Heart right ventricle (tissue), 16 donors: ENCODE measurements at places on chromosomes 7 and 10. TPM values are rescaled to one million over a fixed set of nuclear protein-coding genes. Genes with fewer than 3 reads are reported as not detected.

Gene CEP55
- 0.51 TPM for total RNA-seq

Gene CALML3
- total RNA-seq = not detected

Gene HEPACAM2
- total RNA-seq = not detected

Gene VWDE
- total RNA-seq = not detected

Gene EIF4EBP2
- total RNA-seq = 76.7 TPM

Gene CALML5
- total RNA-seq = not detected

Gene CALHM3
- total RNA-seq = not detected

Gene FAM204A
- 59.7 TPM for total RNA-seq

Gene PLXNA4
- total RNA-seq = 11.6 TPM

Gene MBL2
- total RNA-seq = not detected

DNA sequence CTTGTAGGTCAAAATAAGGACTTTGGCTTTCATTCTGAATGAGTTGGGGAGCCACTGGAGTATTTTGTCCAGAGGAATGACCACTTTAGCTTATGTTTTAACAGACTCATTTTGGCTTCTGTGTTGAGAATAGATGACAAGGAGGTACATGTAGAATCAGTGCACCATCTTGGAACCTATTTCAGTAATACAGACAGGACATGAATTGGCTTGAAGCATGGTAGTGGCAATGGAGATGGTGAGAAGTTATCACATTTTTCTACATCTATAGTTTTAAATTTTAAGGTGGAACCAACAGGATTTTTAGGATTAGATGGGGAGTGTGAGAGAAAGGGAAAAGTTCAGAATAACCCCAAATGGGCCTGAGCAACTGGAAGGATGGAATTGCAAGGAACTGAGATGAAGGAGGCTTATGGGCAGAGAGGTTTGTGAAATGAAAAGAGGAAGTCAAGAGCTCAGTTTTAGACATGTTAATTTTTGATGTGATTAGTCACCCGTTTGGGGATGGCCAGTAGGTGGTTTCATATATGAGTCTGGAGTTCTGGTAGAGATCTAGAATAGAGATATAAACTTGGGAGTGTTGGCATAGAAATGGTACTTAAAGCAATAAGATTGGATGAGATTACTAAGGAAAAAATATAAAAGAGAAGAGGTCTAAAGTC is 89.2 kb upstream of the JAZF1 start:
- no peaks in the 10 kb centered on the region for H3K27me3 ChIP-seq
- H3K27ac ChIP-seq = no peak overlapping the region
- DNase-seq = no peak
- no peak overlapping the region for H3K4me3 ChIP-seq
- no peaks in the 10 kb centered on the region for H3K36me3 ChIP-seq
- no peaks in the 10 kb centered on the region for H3K4me1 ChIP-seq

- H3K4me1 ChIP-seq = no peaks in the 10 kb centered on the region
- DNase-seq = no peak
- peaks cover 31% of the 10 kb centered on the region for H3K27me3 ChIP-seq
Measured at GRCh38 chr7:43195256-43195655, 82.8 kb downstream of the HECW1 start.

- no peak for DNase-seq
- no peaks in the 10 kb centered on the region for H3K4me1 ChIP-seq
- no peaks in the 10 kb centered on the region for H3K36me3 ChIP-seq
- no peak overlapping the region for H3K4me3 ChIP-seq
- H3K27ac ChIP-seq = no peak overlapping the region
- peaks cover 68% of the 10 kb centered on the region for H3K27me3 ChIP-seq
Measured at GRCh38 chr7:157462840-157463239, 126.0 kb downstream of the DNAJB6 start.

DNA sequence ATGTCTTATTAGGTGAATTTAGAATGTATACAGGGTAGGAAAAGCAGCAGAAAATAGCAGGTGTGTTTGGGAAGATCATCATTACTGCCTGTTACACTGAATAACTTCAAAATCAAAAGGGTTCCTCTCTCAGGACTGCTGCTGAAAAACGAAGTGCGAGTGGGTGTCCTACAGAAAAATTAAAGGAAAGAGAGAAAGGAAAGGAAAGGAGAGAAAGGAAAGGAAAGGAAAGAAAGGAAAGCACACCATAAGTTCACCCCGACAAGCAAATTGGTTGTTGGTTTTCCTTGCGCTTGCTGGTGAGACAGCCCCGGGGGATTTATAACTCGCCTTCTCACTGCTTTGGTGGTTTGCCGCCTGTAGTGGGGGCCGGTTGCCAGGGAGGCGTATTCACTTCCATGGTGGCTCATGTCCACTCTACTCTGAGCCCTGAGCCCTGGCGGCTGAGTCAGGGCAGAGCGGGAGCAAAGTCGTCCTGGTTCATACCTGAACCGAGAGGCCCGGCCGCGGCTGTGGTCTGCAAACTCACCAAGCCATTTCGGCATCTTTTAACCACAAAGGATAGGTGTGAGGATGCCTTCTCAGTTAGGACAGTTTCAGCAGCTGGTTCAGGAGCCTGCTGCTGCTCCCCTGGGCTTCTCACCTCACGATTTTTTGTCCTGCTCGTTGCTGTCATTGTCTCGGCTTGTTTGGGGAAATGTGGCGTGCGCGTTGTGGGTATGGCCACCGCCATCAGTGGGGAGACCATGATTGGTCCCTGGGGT is 26.1 kb downstream of the INPP5A start:
- no peak overlapping the region for H3K4me3 ChIP-seq
- no peak overlapping the region for H3K27ac ChIP-seq
- H3K4me1 ChIP-seq = peaks cover 9% of the 10 kb centered on the region
- DNase-seq = no peak
- H3K27me3 ChIP-seq = no peaks in the 10 kb centered on the region
- no peaks in the 10 kb centered on the region for H3K36me3 ChIP-seq

GRCh38 chr10:81569488-81569887 is 305.5 kb upstream of the NRG3 start:
- H3K36me3 ChIP-seq = no peaks in the 10 kb centered on the region
- no peak overlapping the region for H3K27ac ChIP-seq
- H3K27me3 ChIP-seq = no peaks in the 10 kb centered on the region
- H3K4me3 ChIP-seq = no peak overlapping the region
- no peak for DNase-seq
- H3K4me1 ChIP-seq = no peaks in the 10 kb centered on the region

DNA sequence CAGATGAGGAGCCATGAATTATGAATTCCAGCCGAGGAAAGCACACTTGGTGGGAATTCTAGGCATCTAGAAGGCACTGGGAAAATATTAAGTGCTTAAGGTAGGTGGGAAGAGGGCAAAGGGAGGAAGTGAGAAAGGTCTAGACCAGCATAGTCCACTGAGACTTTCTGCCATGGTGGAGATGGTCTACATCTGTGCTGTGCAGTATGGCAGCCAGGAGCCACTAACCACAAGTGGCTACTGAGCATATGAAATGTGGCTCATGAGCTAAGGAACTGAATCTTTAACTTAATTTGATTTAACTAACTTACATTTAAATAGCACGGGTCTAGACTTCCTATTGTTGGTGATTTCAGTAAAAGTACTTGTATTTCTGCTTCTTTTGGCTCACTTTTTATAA is 82.5 kb upstream of the SEM1 start:
- no peaks in the 10 kb centered on the region for H3K36me3 ChIP-seq
- H3K4me3 ChIP-seq = no peak overlapping the region
- H3K4me1 ChIP-seq = no peaks in the 10 kb centered on the region

GRCh38 chr10:69731184-69731583 is 70.5 kb upstream of the COL13A1 start:
- H3K4me1 ChIP-seq = peaks cover 59% of the 10 kb centered on the region
- H3K27ac ChIP-seq = no peak overlapping the region
- no peak for DNase-seq
- no peak overlapping the region for H3K4me3 ChIP-seq
- H3K27me3 ChIP-seq = no peaks in the 10 kb centered on the region

GRCh38 chr7:117871778-117872538 is 1.3 kb downstream of the CTTNBP2 start:
- peak overlapping the region; percentile 76 for H3K4me3 ChIP-seq
- H3K36me3 ChIP-seq = no peaks in the 10 kb centered on the region
- H3K4me1 ChIP-seq = peaks cover 45% of the 10 kb centered on the region

- H3K4me3 ChIP-seq = no peak overlapping the region
- no peak for DNase-seq
- H3K36me3 ChIP-seq = no peaks in the 10 kb centered on the region
- H3K27ac ChIP-seq = no peak overlapping the region
- H3K27me3 ChIP-seq = no peaks in the 10 kb centered on the region
Measured at GRCh38 chr7:132865366-132866143, 216.3 kb downstream of the CHCHD3 start.

GRCh38 chr7:143214789-143215679 is 6.8 kb upstream of the TAS2R40 start:
- H3K27ac ChIP-seq = no peak overlapping the region
- H3K27me3 ChIP-seq = no peaks in the 10 kb centered on the region
- H3K36me3 ChIP-seq = no peaks in the 10 kb centered on the region
- no peaks in the 10 kb centered on the region for H3K4me1 ChIP-seq

DNA sequence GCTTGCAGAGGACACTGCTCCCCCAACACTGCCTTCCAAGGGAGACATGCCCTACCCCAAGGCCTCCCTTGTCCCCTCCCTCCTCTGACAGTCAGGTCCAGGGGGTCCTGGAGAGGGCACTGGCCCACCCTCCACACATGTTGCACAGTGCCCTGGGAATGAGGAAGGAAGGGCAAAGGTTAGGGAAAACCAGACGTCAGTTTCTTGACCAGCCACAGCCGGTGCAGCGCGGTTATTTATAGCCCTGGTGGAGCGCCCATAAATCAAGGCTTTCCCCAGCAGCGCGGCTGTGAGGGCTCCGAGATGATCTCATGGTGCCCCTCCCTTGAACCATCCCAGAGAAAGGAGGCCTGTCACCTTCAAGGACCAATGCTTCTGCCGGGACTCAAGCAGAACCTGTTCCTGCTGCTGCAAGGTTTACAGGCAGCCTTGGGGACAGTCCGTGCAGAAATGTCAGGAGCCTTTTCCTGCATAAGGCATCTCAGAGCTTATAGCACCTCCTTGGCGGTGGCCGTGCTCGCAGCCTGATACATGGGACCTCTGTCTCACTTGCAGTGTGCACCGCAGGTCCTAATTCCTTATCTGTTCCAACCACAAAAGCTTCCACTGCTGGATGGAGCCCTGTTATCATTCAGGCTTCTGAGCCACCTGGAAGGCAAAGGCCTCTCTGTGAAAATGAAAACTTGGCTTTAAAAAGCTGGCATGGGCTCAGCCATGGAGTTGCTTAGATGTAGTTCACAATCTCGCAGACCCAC is 127.3 kb downstream of the LHPP start:
- H3K4me3 ChIP-seq = no peak overlapping the region
- H3K4me1 ChIP-seq = peaks cover 9% of the 10 kb centered on the region
- no peak overlapping the region for H3K27ac ChIP-seq
- DNase-seq = peak; percentile 68
- H3K36me3 ChIP-seq = no peaks in the 10 kb centered on the region

GRCh38 chr10:17435187-17435586 is 19.2 kb downstream of the ST8SIA6 start:
- H3K4me1 ChIP-seq = peaks cover 3% of the 10 kb centered on the region
- H3K27ac ChIP-seq = no peak overlapping the region
- DNase-seq = no peak
- H3K4me3 ChIP-seq = no peak overlapping the region
- H3K36me3 ChIP-seq = no peaks in the 10 kb centered on the region

DNA sequence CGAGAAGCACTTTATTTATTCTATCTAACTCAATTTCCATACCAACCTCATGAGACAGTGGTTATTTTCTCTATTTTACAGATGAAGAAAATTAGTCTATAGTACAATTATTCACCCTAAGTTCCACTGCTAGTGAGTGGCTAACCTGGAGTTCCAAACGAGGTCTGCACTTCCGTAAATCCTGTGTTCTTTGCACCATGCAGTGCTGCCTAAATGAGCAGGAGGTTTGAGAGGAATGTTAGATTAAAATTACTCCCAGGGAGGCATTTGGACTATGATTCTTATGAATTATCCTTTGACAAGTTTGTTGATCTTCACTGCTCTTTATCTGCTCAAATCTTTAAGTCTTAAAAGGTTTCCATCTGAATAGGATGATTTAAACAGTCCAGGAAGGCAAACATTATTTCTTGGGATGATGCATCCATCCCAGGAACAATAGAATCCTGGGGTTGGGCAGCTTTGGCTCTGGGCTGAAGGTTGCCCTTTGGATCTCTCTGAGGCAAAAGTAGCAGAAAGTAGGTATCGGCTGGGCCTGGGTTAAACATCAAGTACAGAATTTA is 400.8 kb downstream of the REEP3 start:
- DNase-seq = no peak
- no peaks in the 10 kb centered on the region for H3K36me3 ChIP-seq
- no peak overlapping the region for H3K27ac ChIP-seq
- no peaks in the 10 kb centered on the region for H3K4me1 ChIP-seq
- H3K4me3 ChIP-seq = no peak overlapping the region

- no peak for DNase-seq
- no peaks in the 10 kb centered on the region for H3K36me3 ChIP-seq
- no peak overlapping the region for H3K4me3 ChIP-seq
- peaks cover 18% of the 10 kb centered on the region for H3K27me3 ChIP-seq
- peaks cover 15% of the 10 kb centered on the region for H3K4me1 ChIP-seq
- no peak overlapping the region for H3K27ac ChIP-seq
Measured at GRCh38 chr7:1192171-1192676, 32.2 kb upstream of the ZFAND2A start.

DNA sequence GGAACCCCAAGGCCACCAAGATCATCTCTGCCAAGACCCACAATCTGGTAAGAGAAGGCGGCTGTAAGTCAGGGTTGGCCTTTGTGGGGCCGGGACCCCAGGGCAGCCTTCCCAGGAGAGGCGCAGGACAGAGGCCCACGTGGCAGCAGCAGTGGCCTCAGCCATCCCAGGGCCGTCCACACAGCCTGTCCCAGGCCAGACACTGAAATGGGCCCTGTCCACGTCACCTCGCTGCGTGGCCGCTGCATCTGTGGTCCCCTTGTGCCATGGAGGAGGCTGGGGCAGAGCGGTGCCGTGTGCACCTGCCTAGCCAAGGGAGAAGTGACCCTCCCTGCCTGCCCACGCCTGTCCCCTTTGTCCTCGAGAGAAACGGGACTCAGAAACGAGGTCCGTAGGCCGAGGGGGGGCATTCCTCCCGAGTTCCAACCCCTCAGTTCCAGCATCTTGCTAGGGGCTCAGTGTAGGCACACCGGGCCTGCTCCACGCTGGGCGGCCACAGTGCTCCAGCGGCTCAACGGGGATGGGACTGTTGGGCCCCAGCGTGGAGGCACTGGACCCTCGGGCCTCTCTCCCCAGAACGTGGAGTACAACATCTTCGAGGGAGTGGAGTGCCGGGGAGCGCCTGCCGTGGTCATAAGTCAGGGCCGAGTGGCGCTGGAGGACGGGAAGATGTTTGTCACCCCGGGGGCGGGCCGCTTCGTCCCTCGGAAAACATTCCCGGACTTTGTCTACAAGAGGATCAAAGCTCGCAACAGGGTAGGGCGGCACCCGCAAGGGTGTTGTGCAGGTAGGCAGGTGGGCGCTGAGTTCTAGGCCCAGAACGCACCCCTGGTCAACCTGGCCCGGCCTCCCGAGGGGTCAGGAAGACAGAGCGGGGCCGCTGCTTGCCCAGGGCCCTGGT is 15.6 kb downstream of the DPYSL4 start:
- no peaks in the 10 kb centered on the region for H3K27me3 ChIP-seq
- H3K36me3 ChIP-seq = no peaks in the 10 kb centered on the region
- H3K4me3 ChIP-seq = no peak overlapping the region
- H3K27ac ChIP-seq = no peak overlapping the region
- no peaks in the 10 kb centered on the region for H3K4me1 ChIP-seq

GRCh38 chr7:73363225-73364005 is 35.5 kb downstream of the FKBP6 start:
- H3K36me3 ChIP-seq = no peaks in the 10 kb centered on the region
- peaks cover 6% of the 10 kb centered on the region for H3K27me3 ChIP-seq
- DNase-seq = no peak
- no peak overlapping the region for H3K4me3 ChIP-seq
